ENCODE measurements at places on chromosomes 1 and 21.

GRCh38 chr1:241638909-241639622 lies 1.1 kb downstream of the CHML start:
- DNase-seq = no peak

- no peak for DNase-seq
These were observed 3.8 kb downstream of the C1orf35 start for GRCh38 chr1:228099331-228099732.

DNA sequence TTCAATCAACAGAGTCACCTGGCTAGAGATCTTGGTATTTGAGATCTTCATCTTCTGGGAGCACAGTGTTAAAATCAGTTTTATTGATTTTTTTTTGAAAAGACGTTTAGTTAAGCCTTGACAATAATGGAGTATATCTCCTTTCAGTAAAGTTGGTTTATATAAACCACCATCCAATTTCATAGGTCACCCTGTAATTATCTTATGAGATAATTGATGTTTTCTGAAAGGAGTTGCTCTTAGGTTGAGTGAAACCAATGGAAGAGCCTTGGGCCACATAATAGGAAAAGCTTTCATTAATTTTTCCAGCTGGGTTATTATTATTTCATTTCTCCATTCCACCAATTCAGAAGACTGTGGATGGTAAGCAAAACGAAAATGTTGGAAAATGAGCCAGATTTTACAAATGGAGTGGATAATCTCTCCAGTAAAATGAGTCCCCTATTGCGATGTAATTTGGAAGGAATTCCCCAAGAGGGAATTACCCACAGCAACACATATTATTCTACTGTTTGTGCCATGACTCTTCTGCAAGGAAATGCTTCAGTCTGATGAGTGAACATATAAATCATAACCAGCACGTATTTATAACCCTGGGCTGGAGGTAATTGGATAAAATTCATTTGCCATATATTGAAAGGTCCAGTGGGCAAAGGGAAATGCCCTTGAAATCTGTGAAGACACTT lies 46.2 kb upstream of the TINAGL1 start:
- no peak for DNase-seq

- DNase-seq = no peak
These were observed 503.2 kb upstream of the CAMK1G start for GRCh38 chr1:209080170-209080781.

DNA sequence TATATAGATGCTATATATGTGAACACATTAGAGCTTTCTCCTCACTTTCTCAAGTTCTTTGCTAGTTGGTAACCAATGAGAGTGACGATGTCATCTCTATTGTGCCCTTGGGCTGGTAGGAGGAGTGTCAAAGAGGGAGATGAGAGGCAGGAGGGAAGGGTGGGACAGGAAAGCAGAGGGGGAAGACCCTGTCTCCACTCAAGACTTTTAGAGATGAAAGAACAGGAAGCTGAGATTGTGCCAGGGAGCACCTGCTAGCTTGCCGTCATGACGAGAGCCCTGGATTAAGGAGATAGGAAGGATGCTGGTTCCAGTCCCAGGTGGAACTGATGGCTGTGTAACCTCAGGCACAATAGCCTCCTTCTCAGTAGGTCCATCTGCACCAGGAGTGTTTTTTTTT lies 16.7 kb downstream of the CNR2 start:
- no peak for DNase-seq

DNA sequence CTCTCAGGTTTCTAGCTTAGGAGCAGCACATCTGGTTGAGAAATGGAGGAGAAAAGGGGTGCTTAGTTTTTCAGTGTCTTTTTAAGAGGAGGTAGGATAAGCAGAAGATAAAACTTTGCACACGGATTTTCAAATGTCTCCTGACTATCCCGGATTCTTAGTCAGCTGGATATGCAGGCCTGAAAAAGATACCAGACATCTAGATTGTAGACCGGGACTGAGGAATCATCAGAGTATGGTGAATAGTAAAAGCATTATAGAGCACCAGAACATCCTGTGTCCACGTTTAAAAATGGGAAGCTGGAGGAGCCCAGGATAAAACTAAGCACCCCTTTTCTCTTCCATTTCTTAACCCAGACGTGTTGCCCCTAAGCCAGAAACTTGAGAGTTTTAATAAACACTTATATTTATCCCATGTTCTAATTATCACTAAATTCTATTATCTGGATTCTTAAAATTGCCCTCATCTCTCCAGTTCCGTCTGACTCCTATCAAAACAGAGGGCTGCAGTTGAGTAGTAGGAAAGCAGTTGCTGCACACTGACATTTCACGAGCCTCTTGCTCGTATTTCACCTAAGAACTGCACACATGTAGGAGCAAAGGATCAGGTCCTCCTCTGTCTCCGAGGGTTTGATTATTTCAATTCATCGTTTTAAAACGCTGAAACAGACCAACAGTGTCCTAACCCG lies 609 bp downstream of the PIGK start:
- no peak for DNase-seq

DNA sequence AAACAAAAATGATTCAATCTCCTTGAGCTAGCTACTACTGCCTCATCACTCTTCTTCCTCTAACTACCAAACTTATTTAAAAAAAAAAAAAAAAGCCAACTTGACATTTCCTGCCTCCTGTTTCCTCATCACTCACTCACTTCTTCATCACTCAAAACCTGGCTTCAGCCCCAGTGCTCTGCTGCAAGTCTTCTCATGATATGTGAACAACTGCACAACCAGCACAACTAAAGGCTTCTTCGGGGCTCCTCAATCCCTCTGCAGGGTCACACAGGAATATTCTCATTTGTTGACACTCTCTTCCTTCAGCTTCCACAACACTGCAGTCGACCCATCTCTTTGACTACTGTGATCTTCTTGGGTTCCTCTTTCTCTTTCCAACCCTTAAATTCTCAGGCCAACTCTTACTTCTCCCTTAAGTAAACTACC lies 7.6 kb downstream of the MTF1 start:
- no peak for DNase-seq

DNA sequence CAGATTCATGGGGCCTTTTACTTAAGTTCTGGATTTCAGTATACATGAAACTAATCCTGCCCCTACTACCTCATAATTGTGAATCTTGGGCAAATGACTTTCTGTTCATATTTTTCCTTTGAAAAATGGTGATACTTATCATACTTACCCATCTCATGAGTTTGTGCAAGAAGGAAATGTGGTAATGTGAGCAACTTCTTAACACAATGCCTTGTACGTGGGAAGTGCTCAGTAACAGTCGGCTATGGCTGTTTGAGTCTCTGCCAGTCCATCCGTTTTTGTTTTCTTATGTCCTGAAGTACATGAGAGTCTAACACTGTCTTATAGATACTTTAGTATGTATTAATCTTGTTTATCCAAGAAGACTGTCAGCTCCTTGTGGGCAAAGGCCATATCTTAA lies 86.5 kb downstream of the PATJ start:
- no peak for DNase-seq

- DNase-seq = no peak
These were observed 94.4 kb upstream of the IGSF21 start for GRCh38 chr1:18013216-18013615.

DNA sequence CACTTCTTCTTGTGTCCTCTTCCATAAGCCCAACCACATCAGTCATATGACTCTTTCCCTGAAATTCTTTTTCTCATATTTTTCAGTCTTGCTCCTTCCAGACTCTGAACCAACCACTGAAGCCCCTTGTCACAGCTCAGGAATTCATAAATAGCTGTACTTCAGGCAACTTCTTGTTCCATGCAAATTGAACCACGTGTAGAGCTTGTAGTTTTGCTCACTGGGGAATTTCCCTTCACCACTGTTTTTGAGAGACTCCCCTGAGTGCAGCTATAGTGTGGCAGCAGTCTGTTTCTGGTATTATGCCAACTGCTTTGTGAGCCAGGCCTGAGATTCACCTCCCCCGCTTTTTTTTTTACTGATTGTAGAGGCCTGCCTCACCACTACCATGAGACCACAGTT lies 150.3 kb upstream of the SPAG17 start:
- DNase-seq = no peak

- no peak for DNase-seq
These were observed 9.6 kb downstream of the P3H1 start for GRCh38 chr1:42756956-42757891.

GRCh38 chr1:36251794-36252481 lies 27.7 kb downstream of the THRAP3 start:
- DNase-seq = no peak

- no peak for DNase-seq
These were observed 10.4 kb upstream of the KCNK1 start for GRCh38 chr1:233603478-233603877.

GRCh38 chr1:101330427-101331130 lies 93.8 kb downstream of the S1PR1 start:
- no peak for DNase-seq

- DNase-seq = no peak
These were observed 12.6 kb downstream of the GBP5 start for GRCh38 chr1:89260042-89260441.

- DNase-seq = no peak
These were observed 73.7 kb downstream of the LMO4 start for GRCh38 chr1:87402241-87403002.

GRCh38 chr21:14533499-14534428 lies 12.4 kb downstream of the SAMSN1 start:
- DNase-seq = no peak

DNA sequence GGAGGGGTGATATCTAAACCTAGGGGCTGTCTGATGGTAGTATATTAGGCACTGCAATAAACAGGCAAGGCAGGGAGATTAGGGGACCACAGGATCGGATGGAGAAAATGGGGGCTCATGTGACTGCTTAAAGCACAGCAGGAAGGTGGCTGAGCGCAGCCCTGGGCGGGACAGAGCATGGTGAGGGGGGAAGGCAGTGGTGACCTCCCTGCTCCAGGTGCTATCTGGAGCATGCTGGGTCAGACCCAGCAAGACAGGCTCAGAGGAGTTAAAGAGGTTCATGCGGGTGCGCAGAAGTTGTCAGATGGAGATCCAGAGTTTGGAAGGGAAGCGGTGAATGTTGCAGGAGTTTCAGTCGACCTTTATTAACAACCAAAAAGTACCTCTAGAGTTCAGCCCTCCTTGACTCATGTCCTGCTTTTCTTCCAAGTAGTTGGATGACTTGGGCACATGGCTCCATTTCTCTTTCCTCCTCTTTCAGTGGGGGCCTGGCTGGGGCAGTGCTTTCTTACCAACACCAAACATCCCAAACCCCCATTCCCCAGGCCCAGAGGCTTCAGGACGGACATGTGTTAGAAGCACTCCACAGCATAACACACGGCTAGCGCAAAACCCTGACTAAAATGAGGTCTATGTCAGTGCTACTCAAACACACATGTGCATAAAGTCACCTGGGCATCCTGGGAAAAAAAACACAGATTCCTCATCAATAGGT lies 41.5 kb downstream of the CAPN9 start:
- no peak for DNase-seq

DNA sequence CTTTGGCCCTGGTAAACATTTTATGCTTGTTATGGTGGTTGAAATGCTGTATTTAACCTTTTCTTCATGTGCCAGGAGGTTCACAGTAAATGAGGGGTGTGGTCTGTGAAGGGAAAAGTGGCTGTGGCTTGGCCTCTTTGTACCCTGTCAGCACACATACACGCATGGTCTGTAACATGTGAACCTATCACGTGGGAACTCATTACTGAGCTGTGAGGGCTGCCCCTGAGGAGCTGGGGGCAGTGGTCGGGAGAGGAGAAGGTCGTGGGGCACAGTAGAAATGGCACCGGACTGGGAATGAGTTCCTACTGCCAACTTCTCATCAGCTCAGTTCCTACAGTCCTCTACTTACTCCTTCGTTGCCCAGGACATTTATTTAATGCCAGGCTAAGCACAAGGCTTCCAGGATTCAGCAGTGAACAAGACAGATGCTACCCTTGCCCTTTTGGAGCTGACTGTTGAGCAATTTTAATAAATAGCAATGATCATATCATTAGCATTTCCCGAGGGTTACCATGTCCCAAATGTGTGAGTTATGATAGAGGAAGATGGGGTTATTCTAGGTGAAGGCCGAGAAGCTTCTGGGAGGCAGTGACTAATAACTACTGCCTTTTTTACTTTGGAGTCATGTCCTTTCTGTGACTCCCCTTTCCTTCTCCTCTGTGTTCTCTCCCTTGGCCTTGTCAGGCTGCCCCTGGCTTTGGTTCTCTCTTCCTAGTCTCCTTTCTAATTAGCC lies 38.8 kb downstream of the DDR2 start:
- DNase-seq = no peak

DNA sequence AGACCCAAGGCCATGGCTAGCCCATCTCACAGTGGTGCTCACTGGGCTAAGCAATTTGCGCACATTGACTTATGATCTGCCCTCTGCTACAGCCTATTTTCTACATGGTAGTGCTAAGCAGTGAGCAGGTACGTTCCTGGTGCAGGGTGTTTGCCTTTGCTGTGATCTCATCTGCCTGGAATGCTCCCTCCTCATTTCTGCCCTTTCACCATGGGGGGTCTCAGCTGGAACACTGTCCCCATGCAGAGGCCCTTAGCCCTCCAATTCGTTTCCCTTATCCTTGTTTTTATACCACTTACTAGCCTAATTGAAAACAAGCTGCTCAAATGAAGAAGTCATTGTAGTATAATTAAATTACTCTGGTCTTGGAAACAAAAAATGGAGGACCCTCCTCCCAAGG lies 2.0 kb upstream of the B3GALT5 start:
- DNase-seq = no peak

- DNase-seq = no peak
These were observed 46.5 kb upstream of the CDC7 start for GRCh38 chr1:91454136-91454535.

DNA sequence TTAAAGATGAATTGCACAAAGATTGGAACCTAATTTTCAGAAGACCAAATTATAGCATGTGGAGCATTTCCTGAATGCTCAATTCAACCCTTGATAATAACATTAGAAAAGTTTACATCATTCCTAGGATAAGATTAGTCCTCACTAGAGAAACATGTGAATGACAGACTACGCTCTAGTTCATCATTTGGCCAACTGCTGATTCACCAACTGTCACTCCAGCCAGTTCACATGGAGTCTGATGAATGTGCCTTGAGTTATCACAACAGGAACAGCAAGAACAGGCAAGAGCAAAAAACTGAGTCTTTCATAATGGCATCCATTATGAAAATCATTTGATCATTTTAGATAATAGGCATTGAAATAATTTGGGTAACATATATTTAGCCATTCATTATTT lies 415.9 kb downstream of the PTPRC start:
- no peak for DNase-seq

GRCh38 chr1:160261556-160261892 lies 825 bp downstream of the DCAF8 start:
- peak; percentile 66 for DNase-seq

DNA sequence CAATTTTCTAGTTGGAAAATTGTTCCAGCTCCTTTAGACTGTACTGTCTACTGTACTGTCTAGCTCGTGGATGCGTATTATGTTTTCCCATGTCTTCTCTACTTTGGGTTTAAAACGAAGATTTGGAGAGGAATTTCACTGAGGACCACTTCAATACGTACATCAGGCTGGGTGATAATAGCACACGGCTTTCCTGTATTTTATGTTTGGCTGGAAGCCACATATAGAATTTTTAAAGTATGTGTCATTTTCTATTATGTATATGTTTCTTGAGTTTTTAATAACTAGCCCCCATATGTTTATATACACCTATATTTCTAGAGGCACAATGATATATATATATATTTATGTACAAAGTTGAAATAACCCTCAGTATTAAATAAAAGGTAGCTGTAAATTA lies 226.4 kb downstream of the GREM2 start:
- no peak for DNase-seq
